Smooth muscle cell of the pulmonary artery (primary cell): ENCODE measurements at places on chromosomes 12 and 14. TPM values are rescaled to one million over a fixed set of nuclear protein-coding genes. Genes with fewer than 3 reads are reported as not detected.

The TMEM253 gene
- total RNA-seq, result 0.13 TPM in 1 of 2 replicates, not detected in the other

The CARMIL3 gene
- total RNA-seq, result 0.17 TPM in 1 of 2 replicates, not detected in the other

The PMCH gene
- total RNA-seq, result 0.30 and 0.39 TPM in 2 replicates

The OTUB2 gene
- 1.8 and 1.9 TPM in 2 replicates for total RNA-seq

The GPRC5D gene
- 0.13 TPM in 1 of 2 replicates, not detected in the other for total RNA-seq

The SLC25A29 gene
- total RNA-seq, result 13.4 and 32.0 TPM in 2 replicates
